ENCODE measurements at places on chromosomes 5 and 9.

DNA sequence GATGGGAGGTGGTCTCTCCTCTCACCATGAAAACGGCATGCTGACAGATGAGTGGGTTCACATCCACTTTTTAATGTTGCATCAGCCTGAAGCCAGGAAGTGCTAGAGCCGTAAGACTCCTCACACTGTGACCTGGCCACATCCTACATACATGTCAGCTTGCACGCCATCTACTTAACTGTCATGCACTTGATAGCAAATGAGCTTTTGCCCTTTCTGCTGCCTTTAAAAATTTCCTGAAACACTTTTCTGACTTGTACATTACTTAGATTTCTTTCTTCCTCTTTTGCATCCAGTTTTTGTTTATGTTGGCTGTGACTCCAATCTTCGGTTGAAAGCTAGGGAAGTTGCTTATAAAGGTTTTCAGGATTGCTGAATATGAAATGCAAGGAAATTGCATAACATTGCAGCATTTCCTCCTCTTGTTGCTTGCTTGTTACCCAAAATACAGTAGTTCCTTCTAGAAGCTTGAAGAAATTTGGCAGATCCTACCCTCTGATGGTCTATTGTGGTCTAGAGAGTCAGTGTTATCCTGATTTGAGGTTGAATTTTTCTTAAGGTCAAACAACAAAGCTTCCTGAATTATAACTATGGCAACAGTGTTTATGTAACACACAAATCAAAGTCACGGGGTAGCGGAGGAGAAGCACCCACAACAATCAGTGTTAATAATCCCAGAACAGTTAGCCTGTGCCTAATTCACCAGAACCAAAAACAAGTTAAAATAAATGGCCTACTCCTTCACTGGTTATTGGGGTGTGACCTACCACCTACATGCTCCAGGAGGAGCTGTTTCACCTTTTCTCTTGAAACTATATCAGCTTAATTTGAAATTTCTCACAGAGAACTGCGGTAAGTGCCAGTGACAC is 232.5 kb downstream of the ARHGAP26 start:
- peak; percentile 24 for DNase-seq

- no peak for DNase-seq
These were observed 584.3 kb downstream of the CAAP1 start for GRCh38 chr9:26308328-26308727.

DNA sequence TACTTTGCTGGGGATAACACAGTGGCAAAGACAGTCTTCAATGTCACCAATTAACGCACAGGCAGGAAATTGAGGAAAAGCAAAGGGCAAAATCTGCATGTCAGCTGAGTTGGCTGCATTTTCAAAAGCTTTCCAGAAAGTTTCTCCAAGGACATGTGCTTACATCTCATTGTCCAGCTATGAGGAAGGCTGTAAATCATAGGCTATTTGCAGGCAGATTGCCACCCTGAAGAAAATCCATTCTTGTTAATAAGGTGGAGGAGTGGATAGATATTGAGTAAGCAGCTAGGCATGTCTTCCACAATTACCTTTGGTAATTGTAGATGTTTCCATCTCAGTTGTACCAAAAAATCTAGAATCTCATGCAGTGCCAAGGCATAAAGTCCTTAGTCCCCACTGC is 278.0 kb upstream of the NUDT12 start:
- DNase-seq, result no peak

DNA sequence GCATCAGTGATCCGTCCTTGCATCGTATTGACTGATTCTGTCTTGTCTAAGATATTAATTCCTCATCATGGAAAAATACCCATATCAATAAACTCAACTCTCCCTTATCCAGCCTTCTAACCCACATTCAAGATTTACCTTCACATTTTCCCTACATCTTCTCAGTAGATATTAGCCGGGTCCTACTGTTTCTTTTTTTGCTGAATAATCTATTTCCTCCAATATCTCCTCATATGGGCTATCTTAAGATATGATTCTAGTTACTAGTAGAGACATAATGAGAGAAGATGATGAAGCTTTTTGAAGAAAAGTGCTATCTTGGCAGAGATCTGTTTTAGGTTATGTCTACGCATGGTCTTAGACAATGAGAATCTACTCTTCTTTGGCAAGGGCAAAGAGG is 785.8 kb downstream of the BRINP1 start:
- no peak for DNase-seq

GRCh38 chr5:87404359-87404758 is 8.4 kb downstream of the CCNH start:
- DNase-seq, result no peak

DNA sequence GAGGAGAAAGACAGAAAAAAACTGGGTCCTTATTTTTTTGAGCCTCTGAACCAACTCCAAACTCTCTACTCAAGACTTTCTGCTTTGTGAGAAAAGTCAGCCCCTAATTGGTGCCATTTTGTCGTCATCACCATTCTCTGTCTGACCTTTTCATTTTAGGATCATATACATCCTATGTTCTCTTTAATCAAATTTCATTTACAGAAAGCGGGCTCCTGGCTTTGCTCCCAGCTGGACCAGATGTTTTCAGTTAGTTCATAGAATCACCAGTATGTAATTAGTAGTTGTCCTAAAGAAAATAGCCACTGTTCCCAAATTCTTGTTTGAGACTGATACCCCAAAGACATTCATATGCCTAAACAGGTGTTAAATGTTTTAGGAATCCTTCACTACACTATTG is 28.6 kb upstream of the SLCO4C1 start:
- no peak for DNase-seq

All from stimulated activated CD4-positive, alpha-beta T cell treated with anti-CD3 and anti-CD28 coated beads, Interleukin-1b, Interleukin-23, amount 100 ng/mL, for 1 hour (primary cell).